ENCODE measurements at places on chromosomes 12 and 14.

GRCh38 chr12:71415336-71416231 lies 24.0 kb upstream of the LGR5 start:
- no peak for DNase-seq

DNA sequence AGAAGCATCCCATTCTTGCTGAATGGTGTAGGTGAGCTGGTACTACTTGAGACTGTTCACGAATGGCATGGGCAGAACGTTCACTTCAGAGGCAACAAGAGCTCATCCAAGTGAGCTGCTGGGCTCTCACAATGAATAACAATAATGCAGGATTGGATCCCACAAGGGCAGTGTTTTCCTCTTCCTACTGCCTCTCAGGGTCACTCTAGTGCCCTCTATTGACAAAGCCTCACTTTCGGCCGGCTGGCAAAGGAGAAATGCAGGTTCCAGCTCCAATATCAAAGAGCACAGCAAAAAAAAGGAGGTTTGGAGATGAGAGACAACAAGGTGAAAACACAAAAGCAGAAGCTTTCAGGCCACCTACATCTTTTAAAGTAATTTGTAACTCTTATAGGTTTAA lies 74.6 kb upstream of the MYF6 start:
- DNase-seq = no peak

DNA sequence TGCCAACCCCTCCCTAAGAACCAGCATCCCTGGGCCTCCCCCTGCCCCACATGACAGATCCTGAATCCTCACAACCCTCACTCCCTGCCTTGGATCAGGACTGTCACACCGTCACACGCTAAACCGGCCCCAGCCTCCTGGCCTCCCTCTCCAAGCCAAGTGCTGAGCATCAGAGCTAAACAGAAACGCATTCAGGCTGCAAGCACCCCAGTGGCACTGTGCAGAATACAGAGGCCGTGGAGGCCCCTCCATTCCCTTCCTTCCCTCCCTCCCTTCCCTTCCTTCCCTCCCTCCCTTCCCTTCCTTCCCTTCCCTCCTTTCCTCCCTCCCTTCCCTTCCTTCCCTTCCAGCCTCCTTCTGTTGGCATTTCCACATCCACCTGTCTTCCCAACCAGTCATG lies 12.6 kb downstream of the POLE start:
- no peak for DNase-seq

GRCh38 chr12:122866950-122867607 lies 28.8 kb downstream of the VPS37B start:
- no peak for DNase-seq

GRCh38 chr14:67851785-67852410 lies 32.3 kb downstream of the RAD51B start:
- DNase-seq = no peak

DNA sequence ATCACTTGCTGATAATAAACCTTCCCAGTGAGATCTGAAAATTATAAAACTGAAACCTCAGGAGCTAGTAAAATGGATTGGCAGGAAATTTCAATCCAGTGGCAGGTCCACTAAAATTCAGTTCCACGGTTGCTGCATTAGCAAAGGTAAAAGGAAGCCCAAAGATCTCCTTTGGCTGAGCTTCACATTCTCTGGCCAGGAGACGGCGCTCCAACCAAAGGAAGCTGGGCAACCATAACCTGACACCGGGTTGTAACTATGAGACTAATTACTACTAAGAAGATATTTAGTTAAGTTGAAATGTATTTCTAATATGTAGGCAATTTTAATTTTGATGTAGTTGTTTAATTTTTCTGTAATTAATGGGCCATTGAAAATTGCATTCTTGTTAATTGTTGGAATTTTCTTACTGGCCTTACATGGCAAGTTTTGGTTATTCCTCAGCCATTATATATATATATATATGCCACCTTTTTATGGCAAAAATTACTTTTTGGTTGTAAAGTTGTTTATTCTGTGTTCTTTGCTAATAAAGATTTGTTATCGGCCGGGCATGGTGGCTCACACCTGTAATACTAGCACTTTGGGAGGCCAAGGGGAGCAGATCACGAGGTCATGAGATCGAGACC lies 17.0 kb downstream of the OR8S1 start:
- DNase-seq = no peak

DNA sequence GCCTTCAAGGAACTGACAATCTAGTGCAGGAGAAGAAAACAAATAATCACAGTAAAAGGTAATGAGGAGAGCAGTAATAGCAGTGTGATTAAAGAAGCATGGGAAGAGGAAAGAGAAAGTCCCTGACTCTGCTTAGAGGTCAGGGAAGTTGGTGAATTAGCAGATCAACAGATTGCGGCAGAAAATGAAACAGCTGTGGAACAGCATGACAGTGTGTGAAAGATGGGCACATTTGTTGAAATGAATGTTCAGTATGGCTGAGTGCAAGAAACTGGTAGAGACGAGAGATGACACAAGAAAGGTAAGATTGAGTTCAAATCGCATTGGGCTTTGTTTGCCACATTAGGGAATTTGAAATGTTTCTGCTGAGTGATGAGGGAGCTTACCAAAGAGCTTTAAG lies 63.7 kb upstream of the RASSF8 start:
- DNase-seq = no peak

GRCh38 chr12:118921761-118922160 lies 59.6 kb upstream of the SRRM4 start:
- DNase-seq = no peak

DNA sequence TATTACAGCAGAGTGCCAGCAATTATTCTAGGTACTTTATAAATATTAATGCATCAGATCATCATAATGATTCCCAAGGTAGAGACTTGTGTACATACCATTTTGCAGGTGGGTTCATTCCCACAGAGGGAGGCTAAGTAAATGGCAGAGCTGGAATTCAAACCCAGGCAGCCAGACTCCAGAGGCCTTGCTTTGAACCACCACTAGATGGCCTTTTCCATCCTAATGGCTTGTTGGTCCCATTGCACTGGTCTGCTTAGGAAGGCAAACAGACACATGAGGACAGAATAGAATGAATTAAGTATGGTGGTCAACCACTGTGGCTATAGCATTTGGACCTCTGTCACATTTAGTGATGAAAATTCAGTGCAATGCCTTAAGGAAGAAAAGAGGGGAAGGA lies 158.7 kb downstream of the METTL25 start:
- no peak for DNase-seq

DNA sequence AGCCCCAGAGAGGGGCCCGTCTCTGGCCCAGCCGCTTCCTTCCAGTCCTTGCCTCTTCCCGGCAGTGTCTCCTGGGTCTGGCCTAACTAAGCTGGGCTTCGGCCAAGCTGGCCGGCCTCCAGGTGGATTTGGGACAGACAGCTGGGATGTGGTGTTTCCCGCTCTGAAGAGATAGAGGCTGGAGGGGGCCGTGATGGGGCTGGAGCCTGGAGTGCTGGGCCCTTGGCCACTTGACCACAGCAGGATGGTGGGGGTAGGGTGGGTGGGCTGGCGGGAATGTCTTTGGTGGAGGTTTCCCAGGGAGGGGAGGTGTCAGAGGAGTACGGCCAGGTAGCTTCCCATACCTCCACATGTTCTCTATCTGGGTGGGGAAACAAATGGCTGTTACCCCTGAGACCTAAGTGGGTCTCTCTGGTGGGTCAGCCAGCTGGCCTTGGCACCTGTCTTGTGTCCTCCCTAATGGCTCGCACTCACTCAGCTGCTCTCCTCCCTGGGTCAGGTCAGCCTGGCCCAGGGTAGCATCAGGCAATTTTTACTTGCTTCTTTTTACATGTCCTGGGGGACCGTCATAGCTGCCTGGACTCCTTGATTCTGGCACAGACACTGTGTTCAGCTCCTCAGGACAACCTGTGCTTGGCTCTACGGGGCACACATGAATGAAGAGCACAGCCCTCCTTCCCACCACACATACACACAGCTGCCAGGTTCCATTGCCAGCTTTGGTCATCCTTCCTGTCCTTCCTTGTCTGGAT lies 19.8 kb upstream of the PGF start:
- DNase-seq = no peak

DNA sequence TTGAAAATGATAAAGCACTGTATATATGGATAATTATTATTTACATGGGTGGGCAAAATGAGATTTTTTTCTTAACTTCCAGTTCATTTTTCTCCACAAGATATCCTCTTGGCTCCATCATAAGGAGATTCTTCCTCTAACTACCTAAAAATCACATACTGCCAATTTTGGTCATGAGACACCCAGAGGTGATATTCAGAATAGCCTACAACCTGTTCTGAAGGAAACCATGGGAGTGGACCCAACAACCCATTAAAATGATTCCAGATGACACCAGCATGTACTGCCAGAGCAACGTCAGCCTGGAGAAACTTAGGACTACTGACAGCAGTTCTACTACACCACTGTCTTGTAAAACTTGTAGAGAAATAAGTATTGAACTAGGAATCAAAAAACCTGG lies 136.3 kb upstream of the TMPO start:
- DNase-seq = no peak

GRCh38 chr12:128929057-128929456 lies 75.8 kb downstream of the GLT1D1 start:
- no peak for DNase-seq

DNA sequence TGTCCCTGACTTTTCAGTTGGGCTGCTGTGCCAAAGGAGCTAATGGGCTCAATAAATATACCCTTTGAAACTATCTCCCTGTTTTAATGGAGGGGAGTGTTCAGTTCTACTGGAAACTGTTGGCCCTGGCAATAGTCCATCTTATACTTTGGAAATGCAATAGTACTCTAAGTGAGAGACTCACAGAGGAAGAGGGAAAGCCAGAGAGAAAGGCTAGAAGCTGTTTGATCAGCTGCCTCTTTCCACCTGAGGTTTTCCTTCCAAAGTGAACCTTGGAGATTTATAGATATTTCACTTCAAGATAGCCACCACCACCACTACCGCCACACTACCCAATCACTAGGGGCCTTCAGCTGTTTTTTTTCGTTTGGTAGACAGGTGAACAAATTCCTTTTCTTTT lies 93.6 kb upstream of the CCDC91 start:
- no peak for DNase-seq

GRCh38 chr14:38101679-38102078 lies 106.0 kb upstream of the SSTR1 start:
- DNase-seq = no peak

DNA sequence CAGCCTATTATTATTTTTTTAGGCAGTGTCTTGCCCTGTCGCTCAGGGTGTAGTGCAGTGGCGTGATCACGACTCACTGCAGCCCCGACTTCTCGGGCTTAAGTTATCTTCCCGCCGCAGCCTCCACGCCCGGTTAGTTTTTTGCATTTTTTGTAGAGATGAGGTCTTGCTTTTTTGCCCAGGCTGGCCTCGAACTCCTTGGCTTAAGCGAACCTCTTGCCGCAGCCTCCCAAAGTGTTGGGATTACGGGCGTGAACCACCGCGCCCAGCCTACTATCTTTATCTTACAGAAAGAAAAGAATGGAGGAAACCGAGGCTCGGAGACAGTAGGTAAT lies 507 bp upstream of the PTPN11 start:
- no peak for DNase-seq

DNA sequence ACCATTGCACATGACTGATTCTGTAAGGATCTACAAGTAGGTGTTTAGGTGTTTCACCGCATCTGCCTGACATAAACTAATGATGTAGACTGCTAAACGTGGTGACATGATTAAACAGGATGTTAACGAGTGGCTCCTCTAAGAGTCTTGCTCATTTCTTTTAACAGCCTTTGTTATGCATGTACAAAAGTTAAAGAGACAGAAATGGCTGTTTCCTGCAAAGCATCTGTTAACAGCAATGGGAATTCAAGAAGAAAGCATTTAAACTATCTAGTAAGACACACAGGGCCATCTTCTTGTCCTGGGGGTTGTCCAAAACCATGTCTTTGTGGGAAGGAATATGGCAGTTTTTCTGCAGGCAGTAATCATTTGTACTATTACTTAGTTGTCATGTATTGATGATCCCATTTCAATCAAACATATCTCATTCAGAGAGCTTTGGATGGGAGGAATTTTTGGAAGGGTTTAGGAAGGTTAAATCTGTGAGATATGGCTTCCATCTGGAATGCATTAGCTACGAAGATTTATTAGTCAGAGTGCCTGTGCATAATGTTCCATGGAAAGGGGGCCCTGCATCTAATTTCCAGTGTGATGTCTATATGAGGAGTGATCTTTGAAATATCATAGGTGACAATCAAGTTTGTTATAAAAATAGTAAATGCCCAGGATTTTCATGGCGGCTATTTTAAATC lies 495.1 kb downstream of the EGLN3 start:
- no peak for DNase-seq

GRCh38 chr12:47098099-47098498 lies 18.3 kb upstream of the AMIGO2 start:
- no peak for DNase-seq

DNA sequence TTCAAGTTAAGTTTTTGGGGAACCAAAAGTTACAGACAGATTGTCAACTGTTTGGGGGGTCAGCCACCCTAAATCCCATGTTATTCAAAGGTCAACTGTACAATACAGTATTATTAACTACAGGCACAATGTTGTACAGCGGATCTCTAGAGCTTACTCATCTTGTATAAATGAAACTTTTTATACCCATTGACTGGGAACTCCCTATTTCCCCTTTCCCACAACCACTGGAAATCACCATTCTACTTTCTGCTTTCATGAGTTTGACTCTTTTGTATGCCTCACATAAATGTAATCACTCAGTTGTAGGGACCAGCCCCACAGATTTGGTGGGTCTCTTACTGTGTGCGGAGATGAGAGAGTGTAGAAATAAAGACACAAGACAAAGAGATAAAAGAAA lies 57.8 kb downstream of the SLCO1B3 start:
- no peak for DNase-seq

DNA sequence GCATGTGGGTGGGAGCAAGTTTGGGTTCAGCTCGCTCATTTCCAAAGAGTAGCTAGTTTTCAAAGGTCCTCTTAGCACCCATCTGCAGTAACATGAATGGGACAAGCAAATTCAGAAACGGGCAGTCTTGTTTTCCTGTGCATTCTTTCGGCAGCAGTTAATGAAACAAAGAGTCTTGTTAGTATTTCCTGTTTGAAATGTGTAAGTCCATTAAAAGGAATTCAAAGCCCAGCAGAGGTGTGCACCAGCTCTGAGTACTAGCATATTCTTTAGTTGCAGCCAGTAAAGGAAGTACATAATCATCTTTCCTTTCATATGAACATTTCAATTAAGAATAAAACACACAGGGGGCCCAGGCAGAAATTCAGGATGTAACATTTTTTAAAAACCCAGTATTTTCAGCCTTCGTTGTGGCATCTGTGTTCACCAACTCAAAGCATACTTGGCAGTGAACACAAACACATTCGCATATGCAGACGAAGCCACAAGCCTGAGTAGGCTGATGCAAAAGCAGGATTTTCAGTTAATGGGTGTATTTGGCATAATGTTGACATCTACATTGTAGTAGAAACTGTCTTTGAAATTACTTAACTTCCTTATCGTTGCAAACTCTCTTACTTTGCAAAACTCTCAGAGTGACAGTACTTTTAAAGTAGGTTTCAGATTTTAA lies 570.0 kb upstream of the FLRT2 start:
- no peak for DNase-seq

GRCh38 chr14:99123208-99123870 lies 148.7 kb downstream of the BCL11B start:
- DNase-seq = no peak

Data from effector memory CD4-positive, alpha-beta T cell (primary cell).